ENCODE measurements at places on chromosomes 3 and 15. TPM values are rescaled to one million over a fixed set of nuclear protein-coding genes. Genes with fewer than 3 reads are reported as not detected.

HRG gene
- polyA plus RNA-seq: not detected

GRCh38 chr3:100590840-100591147 is 18.6 kb upstream of the ADGRG7 start:
- DNase-seq: no peak
- no peaks in the 10 kb centered on the region for H3K36me3 ChIP-seq
- H3K27me3 ChIP-seq: no peaks in the 10 kb centered on the region
- H3K4me3 ChIP-seq: no peak overlapping the region
- H3K27ac ChIP-seq: no peak overlapping the region

DNA sequence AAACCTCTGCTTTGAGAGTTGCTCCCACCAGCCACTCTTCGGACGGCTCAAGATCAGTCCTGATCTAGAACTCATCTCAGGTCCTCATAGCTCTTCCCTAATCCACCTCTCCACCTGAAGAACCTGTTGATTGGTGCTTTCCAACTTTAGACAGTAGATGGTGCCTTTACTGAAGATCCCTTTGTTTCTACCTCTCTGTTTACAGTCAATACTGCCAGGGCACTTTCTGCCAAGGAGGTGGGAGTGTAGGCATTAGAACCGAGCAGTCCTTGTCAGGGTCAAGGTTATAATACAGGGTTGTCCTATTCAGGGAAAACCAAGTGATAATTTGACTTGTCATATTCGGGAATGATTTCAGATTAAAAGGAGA is 1.2 kb downstream of the CGNL1 start:
- H3K4me3 ChIP-seq: no peak overlapping the region
- DNase-seq: no peak
- no peak overlapping the region for H3K27ac ChIP-seq

TF gene
- 0.08 TPM for polyA plus RNA-seq

A4GNT gene
- polyA plus RNA-seq: not detected

DNA sequence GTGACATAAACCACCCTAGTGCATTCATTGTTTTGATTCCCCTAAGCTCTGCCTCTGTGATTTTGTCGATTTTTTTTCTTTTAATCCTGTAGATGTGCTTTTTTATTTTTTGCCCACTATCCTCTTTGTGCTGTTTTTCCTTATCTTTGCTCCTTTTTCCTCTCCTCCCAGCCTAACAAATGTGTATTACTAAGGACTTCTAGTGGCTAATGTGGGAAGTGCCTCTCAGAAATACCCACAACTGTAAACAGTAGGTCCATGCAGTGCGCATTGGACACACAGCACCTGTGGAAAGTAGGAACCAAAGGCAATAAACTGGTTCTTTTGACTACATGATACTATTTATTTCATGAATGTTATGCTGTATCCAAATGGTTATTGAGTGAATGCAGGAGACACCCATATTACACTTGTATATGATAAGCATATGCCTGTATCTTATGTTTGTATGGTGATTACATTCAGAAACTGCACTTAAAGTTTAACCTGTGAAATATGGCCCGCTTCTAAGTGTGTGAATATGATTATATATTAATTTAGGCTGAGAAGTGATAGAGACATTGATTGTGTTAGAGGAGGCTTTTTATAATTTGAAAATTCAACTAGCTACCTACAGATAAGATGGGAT is 147.8 kb downstream of the PLCL2 start:
- H3K27ac ChIP-seq: no peak overlapping the region
- no peaks in the 10 kb centered on the region for H3K4me1 ChIP-seq
- no peaks in the 10 kb centered on the region for H3K36me3 ChIP-seq
- H3K27me3 ChIP-seq: no peaks in the 10 kb centered on the region

LRRC2 gene
- polyA plus RNA-seq: 0.23 TPM

CEMIP gene
- polyA plus RNA-seq: 27.8 TPM

DNA sequence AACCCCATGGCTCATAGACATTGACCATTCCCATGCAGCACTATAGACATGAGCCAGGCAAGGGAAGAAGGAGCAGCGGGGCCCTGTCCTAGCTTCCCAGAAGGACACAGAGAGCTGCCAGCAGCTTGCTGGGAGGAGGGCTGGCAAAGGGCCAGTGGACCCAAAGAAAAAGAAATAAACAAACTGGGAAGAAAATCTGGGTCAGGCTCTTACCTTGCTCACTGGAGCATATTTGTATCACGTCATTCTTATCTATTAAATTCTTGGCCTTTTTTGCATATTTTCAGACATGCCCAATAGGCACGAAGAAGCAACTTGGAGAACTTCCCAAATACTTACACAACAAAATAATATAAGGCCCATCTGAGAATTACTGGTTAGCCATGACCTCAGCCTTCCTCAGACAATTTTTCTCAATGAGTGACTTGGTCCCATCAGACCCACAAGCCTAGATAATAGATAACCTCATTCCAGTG is 28.4 kb downstream of the RASGRP1 start:
- no peaks in the 10 kb centered on the region for H3K27me3 ChIP-seq
- H3K4me1 ChIP-seq: no peaks in the 10 kb centered on the region
- H3K4me3 ChIP-seq: no peak overlapping the region
- no peaks in the 10 kb centered on the region for H3K36me3 ChIP-seq

CATSPER2 gene
- polyA plus RNA-seq: 0.96 TPM

AADACL2 gene
- polyA plus RNA-seq: not detected
